ENCODE measurements at places on chromosomes 3 and 15.

- DNase-seq = no peak
Observed at GRCh38 chr15:67937153-67937761, 97.4 kb upstream of the RNU6-1 start.

DNA sequence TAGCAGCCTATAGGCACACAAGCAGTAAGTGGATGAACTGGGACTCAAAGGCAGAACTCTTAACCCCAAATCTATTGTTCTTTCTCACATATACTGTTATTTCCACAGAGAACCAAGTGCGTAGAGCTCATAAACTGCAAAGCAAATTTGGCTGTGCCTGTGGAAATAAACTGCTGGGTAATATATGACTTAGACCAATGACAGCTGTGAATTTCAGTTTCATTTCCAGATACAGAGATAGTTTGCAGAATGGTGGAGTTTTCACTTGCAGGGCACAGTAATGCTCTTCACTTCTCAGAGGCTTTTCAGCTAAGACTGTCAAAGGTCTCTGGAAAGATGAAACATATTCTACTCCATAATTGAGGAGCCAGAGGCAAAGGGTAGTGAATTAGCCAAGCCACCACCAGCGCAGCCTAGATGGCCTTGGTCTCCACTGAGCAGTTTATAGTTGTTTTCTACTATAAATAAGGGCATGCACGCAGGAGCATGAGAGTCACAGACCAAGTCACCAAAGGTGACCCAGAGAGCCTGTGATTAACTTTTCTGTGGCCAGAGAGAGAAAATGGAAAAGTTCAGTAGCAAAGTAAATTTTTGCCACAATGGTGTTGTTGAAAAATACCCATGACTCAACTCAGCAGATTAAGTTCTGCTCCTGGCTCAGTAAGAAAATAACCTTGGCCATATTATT is 180.7 kb upstream of the GRM7 start:
- DNase-seq = no peak

- no peak for DNase-seq
Observed at GRCh38 chr3:160796813-160797164, 40.8 kb downstream of the PPM1L start.

- DNase-seq = no peak
Observed at GRCh38 chr15:72365844-72366243, 10.0 kb downstream of the HEXA start.

DNA sequence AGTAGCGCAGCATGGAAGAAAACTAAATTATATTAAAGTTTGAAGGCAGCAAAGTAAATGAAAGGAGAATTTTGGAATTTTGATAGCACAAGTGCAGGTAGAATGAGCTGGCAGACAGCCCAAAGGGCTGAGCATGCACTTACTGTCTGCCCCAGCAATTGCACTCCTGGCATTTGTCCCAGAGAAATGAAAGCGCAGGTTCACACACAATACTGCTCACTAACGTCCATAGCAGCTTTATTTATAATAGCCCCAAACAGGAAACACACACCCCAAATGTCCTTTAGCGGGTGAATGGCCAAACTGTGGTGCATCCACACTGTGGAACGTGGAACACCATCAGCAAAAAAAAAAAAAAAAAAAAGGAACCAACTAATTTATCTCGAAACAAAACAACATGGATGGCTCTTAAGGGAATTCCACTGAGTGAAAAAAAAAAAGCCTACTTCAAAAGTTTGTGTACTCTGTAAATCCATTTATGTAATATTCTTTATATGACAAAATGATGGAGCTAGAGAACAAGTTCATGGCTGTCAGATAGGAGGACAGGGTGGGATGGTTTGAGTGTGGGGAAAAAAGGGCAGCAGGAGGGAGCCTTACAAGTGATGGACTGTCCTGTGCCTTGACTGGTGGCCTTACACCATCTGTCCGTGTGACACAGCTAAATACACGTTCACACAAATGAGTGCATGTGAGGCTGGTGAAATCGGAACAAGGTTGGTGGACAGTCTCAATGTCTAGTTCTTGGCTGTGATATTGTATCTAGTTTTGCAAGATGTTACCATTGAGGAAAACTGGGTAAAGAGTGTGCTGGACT is 6.0 kb upstream of the TM2D3 start:
- DNase-seq = no peak

DNA sequence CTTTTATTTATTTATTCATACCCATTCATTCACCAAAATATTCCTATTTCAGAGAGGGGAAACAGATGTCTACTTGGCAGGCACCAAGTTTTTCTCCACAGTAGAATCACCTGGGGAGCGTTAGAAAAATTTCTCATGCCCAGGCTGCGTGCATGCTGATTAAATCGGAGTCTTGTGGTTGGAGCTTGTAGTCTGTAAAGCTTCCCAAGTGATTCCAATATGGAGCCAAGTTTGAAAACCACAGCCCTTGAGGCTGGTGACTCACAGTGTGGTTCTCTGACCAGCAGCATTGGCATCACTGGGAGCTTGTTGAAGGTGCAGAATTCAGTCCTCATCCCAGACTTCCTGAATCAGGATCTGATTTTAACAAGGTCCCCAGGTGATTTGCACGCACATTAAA is 49.7 kb downstream of the PDHB start:
- DNase-seq = peak; percentile 83

- DNase-seq = no peak
Observed at GRCh38 chr3:67898916-67899315, 244.5 kb upstream of the SUCLG2 start.

GRCh38 chr3:52399131-52399530 is 45.8 kb downstream of the SEMA3G start:
- no peak for DNase-seq

DNA sequence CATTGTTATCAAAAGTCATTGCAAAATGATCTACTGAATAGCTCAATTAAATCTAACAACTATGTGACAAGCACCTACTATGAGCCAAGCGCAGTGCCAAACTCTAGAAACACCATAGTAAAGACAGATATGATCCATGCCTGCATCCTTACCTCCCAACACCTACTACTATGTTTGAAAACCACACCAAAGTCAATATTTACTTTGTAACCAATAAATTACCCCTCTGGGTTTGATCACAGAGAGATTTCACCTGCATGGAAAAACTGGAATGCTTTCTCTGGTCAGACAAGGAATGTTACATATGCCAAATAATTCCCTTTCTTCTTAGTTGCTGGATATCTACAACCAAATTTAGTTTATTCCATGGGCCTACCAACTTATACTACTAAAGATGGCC is 422.2 kb downstream of the FHIT start:
- DNase-seq = no peak

DNA sequence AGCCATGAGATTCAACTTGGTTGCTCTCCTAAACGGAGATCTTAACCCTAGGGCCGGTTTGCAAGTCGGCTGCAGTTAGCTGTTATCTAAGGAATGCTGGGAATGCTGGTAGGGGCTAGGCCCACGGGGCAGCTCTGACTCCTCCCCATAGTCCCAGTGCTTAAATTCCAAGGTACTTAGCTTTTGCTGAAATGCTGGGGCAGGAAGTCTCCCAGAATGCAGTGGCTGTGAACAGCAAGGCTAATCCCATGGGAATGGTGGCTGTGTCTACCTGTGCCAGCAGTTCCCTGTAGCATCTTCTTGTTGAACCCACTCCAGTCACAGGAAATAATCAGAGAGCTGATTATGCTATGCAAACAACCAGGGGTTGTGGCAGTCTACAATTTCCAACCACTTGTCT is 102.5 kb upstream of the TJP1 start:
- DNase-seq = peak; percentile 79

GRCh38 chr3:11154953-11155325 is 646 bp downstream of the HRH1 start:
- DNase-seq = no peak

DNA sequence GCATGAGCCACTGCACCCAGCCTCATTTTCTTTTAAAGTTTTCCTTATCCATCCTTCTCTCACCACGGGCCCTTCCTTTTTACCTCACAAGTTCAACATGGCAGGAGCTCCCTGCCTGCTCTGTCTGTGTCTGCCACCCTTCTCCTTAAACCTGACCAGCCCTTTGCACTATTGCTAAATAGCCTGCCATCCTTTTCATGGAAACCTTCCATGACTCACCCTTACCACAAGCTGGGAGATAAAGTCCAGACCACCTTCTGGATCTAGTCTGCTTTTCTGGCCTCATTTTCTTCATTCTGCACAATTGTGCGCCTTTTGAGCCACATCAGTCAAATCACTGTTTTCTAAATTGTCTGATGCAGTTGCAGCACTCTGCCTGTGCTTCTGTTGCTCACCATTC is 8.9 kb downstream of the PARP14 start:
- no peak for DNase-seq

GRCh38 chr15:40904552-40905201 is 10.4 kb downstream of the VPS18 start:
- DNase-seq = no peak

DNA sequence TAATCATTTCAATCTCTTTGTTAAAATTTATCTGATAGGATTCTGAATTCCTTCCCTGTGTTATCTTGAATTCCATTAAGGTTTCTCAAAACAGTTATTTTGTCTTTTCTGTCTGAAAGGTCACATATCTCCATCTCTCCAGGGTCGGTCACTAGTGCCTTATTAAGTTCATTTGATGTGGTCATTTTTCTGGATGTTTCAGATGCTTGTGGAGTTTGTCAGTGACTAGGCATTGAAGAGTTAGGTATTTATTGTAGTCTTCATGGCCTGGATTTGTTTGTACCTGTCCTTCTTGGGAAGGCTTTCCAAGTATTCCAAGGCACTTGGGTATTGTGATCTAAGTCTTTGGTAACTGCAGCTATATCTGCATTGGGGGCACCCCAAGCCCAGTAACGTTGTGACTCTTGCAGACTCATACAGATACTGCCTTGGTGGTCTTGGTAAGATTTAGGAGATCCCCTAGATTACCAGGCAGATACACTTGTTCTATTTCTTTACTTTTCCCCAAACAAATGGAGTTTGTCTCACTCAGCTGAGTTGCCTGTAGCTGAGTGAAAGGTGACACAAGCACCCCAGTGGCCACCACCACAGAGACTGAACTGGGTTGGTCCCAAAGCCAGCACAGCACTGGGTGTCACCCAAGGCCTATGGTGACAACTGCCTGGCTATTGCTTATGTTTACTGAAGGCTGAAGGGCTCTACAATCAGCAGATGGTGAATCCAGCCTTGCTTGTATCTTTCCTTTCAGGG is 18.9 kb upstream of the SLC27A2 start:
- no peak for DNase-seq

DNA sequence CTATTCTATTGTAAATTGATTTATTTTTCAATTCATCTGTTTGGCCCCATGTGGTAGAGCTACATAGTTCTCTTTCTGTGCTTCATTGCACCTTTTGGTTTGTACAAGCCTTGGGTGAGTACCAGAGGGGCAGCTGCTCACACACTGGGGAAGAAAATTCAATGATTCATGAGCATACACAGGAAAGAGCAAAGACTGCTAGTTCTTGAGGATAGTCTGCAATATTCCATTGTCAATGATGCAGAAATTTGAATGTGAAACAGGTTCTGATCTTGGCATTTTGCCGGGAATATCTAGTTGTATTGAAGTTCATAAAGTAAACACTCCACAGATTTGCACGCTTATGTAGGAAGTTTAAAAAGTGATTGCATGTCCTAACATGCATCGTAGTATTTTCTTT is 304.6 kb downstream of the NAALADL2 start:
- no peak for DNase-seq

- no peak for DNase-seq
Observed at GRCh38 chr3:18864933-18865731, 283.2 kb upstream of the KCNH8 start.

DNA sequence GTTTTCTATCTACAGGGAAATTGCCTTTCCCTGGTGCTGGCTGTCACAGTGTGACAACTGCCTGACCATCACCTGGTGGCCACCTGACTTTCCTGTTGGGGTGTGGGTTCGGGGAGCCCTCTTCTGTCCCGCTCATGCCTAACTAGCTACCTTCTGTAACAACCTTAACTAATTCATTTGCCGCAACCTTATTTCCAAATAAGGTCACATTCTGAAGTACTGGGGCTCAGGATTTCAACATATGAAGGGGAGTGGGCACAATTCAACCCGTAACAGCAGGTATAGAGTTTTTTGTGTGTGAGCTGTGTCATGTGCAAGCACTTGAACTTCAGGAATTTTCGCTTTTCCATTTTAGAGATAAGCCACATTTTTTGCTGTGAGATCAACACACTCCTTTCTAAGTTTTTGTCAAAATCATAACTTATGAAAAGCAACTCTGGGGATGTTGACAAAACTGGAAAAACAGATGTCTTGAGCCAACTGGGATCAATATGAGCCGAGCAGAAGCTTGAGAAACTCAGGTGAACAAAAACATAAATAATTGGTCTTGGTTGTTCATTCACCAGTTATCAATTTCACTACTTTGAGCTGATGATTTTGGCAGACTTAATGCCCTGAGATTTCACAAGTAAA is 242.0 kb upstream of the RGMA start:
- no peak for DNase-seq

DNA sequence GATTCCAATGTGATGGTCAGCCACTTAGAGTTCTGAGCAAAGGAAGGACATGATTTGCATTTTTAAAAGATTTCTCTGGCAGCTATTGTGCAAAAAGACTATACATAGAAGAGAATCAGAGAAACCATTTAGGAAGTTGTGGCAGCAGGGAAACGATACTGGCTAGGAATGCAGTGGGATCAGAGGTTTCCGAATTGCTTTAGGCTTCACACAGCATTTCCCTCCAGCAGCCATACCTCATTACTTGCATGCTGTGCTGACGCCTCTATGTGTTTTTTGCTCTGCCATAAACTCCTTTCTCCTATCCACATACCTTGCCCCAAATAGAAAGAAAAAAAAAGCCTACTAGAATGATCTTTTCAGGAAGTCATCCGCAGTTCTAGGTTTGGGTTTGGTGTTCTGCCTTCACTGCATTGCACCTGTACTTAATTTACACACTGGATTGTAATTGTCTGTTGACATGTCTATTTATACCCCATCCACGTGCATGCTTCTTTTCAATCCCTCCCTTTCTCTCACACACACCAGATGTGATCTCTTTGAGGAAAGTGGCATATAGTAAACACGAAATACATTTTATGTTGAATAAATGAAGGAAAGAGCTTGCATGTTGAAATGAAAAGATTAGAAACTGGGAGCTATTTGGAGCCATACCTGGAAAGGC is 860.3 kb upstream of the SEMA6D start:
- DNase-seq = no peak

- DNase-seq = peak; percentile 19
Observed at GRCh38 chr3:171320750-171321558, 139.3 kb downstream of the TNIK start.

DNA sequence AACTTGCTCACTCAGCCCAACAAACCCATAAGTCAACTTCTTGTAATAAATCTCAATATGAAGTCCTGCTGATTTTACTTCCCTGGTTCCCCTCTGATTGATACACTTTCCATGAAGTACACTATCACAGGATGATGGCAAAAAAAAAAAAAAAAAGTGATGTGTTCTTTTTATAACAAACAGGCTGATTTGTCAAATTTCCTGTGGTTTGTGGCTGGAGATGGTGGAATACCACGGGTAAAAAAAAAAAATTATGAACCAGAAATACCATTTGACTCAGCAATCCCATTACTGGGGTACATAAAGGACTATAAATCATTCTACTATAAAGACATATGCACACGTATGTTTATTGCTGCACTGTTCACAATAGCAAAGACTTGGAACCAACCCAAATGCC is 10.7 kb upstream of the SERPINI2 start:
- no peak for DNase-seq

GRCh38 chr3:16794257-16794656 is 90.5 kb upstream of the PLCL2 start:
- DNase-seq = no peak

- DNase-seq = no peak
Observed at GRCh38 chr3:126050626-126051025, 33.3 kb downstream of the SLC41A3 start.
